Stimulated activated CD4-positive, alpha-beta T cell treated with anti-CD3 and anti-CD28 coated beads, Interleukin-1b, Interleukin-23, amount 100 ng/mL, for 1 hour (primary cell): ENCODE measurements at places on chromosomes 1 and 21.

- no peak for DNase-seq
Measured at GRCh38 chr21:31180256-31181081, 142.2 kb upstream of the KRTAP19-8 start.

DNA sequence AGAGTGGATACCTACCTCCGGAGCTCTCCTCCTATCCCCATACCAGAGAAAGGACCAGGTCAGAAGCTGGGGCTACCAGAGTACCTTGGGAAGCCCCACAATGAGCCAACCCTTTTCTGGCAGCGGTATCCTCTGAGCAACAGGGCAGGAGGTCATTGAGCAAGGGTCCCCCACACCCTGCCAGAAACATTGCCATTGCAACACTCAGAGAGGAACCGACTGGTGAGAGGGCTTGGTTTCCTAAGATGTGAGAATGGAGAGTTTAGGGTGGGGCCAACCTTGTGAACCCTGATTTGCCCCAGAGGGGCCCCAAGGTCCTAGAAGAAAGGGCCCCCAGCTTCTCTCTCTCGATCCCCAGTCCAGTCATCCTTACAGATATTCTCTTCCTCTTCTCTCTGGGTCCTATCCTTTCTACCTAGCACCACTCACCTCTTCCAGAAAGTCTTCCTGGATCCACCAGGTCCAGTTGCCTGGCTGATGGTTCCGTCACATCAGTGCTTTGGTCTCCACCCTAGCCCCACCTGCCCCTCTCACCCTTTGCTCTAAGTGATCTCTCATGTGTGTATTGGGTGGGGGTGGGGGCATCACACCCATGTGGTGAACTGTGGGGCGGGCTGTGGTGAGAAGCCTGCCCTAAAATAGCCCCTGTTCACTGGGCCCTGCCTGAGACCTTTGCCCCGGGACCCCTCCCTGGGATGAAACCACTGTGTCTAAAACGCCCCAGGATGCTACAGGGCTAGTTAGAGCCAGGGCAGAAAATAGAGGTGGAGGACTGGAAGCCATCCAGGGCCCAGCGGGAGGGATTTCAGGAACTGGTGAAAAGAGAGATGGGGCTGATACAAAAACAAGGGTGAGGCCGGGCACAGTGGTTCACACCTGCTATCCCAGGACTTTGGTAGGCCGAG lies 8.7 kb downstream of the FGR start:
- DNase-seq, result no peak

DNA sequence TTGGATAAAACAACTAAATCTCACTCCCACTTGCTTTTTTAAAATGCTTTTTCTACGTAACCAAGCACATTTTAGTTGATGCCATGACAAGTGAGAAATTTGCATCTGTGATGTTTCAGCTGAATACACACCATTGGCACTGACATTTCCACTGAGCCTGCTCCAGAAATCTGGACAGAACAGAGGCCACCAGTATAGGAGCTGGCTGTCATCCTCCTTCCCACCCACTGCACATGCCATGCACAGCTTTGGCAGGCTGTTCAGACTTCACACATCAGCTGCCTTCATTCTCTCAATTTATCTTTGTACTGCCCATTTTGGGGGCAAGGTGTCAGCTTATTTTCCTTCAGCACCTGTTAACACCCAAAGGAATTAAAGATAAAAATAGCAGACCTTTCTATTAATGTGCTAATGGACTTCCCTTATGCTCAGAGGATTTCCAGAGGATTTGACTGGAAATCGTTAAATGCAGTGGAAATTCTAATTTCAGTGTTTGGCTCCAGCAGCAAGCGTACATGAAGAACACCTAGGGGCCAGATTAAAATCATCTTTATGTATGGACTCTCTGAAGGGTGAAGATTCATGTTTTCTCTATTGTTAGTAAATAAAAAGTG lies 12.9 kb upstream of the PODN start:
- DNase-seq, result no peak

DNA sequence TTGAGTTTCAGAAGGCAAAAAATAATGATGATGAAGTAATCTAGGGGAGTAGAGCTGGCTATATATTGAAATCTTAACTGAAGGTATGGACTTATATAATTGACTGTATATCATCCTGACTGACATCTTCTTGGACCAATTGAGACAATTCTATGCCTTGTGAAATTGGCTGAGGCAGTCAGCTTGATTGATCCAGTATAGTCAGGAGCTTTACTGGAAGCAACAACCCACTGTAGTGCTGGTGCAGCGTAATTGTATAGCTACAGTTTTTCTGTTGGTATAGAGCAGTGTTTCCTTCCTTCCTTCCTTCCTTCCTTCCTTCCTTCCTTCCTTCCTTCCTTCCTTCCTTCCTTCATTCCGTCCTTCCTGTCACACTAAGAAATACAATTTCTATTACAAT lies 268.0 kb downstream of the NUF2 start:
- no peak for DNase-seq

- DNase-seq, result no peak
Measured at GRCh38 chr21:43969115-43969444, 43.0 kb upstream of the TRAPPC10 start.

DNA sequence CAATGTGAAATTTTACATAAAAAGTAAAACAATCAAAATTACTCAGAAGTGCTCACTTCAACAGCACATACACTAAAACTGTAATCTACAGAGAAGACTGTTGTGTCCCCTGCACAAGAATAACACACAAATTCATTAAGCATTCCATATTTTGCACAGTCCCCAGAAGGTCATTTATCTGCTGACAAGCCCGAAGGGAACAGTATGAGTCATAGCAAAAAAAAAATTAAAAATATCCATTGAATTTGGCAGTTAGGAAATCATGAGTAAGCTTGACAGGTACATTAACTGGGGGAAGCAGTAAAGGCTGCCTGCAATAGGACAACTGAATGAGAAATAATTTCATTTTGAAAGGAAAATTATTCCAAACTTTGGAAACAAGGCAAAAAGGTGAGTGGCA lies 3.3 kb upstream of the CACYBP start:
- DNase-seq, result no peak

GRCh38 chr1:28813931-28814465 lies 2.0 kb downstream of the OPRD1 start:
- no peak for DNase-seq

- no peak for DNase-seq
Measured at GRCh38 chr1:168179438-168180147, 831 bp downstream of the TIPRL start.

GRCh38 chr1:184212649-184213314 lies 161.3 kb downstream of the TSEN15 start:
- DNase-seq, result no peak

GRCh38 chr1:228081578-228082213 lies 812 bp upstream of the ARF1 start:
- DNase-seq, result no peak

DNA sequence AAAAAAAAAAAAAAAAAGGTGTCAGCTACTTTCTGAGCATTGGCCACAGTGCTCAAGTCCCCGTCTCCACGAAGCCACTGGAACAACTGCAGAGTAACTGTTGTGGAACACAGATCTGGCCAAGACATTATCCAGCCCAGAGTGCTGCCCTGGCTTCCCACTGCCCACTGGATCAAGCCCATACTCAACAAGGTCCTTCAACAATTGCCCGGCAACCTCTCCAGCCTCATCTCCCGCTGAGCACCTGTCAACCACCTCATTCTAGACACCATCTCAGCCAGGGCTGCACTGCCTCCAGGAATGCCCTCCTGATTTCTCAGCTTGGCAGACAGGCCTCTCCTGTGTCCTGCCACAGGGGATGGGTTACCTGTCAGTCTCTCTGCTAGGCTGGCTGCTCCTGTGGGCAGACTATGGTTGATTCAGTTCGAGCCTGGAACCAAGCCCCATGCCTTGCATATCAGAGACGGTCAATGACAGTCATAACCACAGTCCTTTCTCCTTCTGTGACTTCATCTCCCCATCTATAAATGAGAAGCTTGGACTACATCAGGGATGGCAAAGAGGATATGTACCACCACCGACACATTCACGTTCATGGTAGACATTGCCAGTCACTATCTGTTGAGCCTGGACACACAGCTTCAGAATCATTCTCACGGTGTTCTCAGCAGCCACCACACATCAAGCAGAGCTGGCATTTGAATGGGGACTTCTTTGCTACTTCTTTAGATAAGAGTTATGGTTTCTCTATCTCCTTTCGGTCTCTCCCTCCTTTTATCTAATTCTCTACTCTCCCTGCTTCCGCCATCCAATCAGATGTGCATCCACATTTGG lies 76.9 kb downstream of the MRPL37 start:
- no peak for DNase-seq

DNA sequence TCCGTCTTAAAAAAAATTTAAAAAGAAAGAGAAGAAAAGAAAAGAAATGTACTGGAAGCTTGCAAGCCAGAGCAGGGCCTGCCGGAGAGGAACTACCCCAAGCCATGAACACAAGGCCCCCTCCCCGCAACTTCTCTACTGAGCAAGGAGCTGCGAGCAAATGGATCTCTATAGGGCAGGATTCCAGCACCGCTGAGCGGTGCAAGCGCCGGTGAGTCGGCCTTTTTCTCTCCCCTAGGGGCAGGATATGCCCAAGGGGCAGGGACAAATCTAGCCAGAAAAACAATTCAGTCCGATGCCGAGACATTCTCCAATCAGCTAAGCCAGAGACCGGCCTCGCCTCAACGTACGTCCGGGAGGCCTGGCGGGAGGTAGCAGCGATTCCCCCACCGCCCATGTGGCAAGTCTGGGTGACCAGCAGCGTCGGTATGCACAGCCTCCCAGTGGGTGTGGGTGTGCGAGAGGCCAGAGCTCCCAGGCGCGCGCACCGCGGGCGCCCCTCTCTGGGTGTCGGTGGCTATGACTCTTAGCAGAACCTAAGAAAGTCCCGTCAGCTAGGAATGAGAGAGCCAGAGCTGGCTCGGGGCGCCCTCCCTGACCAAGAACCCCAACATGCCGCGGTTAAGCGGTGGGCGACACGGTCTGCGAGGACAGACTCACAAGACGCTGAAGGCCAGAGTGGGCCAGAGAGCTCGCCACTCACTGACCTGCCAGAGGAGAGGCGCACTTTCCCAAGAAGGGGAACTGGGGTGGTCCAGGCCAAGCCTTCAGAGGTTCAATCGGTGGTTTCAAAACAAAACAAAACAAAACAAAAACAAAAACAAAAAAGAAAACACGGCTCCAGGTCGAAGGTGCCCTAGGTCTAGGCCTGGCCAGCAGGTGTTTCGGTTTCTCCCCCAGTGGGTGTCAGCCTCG lies 1.9 kb downstream of the CSMD2 start:
- no peak for DNase-seq

DNA sequence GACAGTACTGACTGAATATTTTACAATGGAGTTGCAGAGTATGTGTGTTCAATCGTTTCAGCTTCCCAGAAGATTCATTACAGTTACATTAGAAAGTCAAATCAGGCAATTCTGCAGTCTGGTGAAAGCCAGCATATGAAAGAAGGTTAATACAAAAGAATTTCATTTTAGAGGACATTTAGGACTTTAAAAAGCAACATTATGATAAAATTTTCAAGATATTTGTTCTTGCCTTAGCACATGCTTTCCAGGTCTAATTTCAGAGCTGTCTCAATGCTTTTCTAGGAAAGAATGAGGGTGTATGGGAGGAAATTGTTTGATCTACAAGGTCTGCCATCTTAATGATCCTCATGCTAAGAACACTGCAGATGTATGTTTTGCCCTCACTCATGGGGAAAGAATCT lies 63.2 kb downstream of the RERE start:
- DNase-seq, result no peak

DNA sequence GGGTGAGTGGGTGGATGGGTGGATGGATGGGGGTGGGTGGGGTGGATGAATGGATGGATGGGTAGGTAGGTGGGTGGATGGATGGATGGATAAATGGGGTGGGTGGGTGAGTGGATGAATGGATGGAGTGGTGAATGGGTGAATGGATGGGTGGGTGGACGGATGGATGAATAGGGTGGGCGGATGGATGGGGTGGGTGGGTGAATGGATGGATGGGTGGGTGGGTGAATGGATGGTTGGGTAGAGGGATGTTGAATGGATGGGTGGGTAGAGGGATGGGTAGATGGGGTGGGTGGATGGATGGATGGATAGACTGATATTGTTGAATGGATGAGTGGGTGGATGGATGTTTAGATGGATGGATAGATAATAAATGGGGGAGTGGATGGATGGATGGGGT lies 26.9 kb upstream of the CCDC27 start:
- no peak for DNase-seq

GRCh38 chr21:44519346-44520325 lies 20.4 kb downstream of the KRTAP10-1 start:
- no peak for DNase-seq

DNA sequence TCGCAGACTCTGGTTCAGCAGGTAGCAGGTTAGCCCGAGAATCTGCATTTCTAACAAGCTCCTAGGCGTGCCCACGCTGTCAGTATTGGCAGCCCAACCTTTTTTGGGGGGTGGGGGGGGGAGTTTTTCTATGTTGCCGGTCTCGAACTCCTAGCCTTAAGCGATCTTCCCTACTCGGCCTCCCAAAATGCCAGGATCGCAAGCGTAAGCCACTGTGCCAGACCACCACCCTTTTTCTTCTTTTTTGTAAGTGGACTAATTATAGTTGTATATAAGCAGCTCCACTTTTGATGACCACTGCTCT lies 480 bp upstream of the MIS18A start:
- no peak for DNase-seq

- DNase-seq, result no peak
Measured at GRCh38 chr1:117678246-117678977, 72.6 kb downstream of the TENT5C start.

DNA sequence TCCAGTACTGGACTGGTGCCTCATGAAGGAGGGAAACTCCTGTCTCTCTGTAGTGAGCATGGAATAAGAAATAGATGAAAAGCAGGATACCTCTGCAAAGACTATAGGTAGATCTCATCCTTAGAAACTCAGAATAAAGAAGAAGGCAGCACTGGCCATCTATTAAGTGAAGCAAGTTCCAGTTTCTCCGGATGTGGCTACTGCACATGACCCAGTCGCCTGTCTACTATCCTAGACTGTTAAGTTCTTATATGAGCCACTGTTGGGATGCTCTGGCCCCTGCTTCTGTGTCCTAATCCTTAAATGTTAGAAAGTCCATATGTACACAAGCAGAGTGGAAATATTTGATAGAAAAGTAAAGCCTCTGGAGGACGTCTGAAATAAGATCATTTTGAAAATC lies 2.2 kb downstream of the FASLG start:
- no peak for DNase-seq

GRCh38 chr1:53075206-53075605 lies 13.2 kb downstream of the PODN start:
- no peak for DNase-seq

DNA sequence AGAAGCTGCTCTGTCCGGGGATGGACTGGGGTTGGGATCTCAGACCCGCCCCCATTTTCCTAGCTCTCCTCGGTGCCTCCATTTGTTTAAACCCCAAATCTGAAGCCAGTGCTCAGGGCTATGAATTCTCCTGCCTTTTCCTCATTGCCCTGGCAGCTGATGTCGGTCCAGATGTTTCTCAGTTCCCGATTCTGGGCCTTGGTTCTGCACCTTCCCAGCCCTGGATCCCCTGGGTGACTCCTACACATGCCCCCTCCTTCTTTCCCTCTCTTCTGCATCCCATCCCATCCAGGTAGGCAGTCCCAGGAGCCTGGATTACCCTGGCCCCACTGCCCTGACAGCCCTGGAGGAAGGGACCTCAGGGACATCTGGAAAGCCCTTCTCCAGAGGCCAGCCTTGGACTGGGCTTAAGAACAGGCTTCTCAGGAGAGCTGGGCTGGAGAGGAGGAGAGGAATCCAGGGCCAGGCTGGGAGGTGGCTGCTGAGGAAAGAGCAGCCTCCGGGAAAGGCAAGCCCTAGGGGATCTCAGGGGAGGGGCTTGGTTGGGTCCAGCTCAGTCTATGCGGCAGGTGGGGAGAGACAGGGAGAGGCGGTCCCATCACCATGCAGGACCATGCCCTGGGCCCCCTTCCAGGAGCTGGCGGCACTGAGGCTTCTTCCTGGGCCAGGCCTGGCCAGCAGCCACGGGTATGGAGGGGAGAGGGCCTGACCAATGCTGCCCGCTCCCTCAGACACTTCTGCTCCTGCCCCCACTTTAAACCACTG lies 6.8 kb upstream of the EPS8L3 start:
- DNase-seq, result no peak
